NCI-H774 (cell line): ENCODE measurements at places on chromosomes 12 and 14.

- no peak for DNase-seq
Measured at GRCh38 chr12:87758271-87758670, 270.9 kb downstream of the C12orf50 start.

DNA sequence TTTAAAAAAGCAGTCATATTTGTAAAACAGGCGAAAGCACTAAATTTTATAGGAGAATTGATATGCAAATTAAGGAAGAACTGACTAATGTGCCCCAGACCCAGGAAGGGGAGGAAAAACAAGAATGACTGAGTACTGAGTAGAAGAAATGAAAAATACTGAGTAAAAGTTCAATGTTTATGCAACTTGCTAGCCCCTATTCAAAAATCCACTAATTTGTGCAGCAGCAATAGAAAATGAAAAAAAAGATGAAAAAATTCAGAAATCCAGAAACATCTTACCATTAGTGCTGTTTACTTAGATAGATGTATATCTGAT, 6.1 kb downstream of the CHD8 start:
- DNase-seq: no peak

- peak; percentile 64 for DNase-seq
Measured at GRCh38 chr12:6383572-6384498, at the start of gene LTBR. Gene LTBR (plus strand): TSS chr12:6384162. CDS start chr12:6384359, 197 bp downstream.

DNA sequence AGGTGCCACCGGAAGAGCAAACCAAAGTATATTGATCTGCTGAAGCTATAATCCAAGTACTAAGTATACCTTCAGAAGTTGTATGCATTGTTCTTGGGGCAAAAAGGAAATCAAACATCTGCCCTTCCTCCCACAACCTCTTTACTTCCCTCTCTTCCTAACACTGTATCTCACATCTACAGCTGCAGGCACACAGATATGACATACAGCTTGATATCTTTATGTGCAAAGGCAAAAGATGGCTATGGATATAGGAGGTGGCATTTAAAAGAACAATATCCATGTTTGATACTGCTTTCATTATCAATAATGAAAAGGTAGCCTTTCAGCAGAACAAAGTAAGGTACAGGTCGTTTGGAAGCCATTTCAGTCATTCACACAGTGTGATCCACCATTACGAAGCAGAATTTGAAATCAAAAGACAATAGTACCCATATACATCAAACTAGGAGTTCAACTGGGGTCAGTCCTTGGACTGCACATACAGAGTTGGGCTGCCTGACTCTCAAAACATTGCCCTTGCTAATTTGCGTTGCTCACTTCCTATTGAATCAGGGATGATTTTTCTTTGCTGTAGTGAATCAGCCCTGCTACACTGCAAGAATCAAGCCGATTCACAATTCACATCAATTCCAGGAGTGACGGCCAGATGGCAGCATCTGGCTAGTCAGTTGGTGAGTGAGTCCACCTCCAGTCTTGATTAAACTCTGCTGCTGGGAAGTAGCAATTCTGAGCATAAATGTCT, 8.9 kb downstream of the ANG start:
- no peak for DNase-seq

DNA sequence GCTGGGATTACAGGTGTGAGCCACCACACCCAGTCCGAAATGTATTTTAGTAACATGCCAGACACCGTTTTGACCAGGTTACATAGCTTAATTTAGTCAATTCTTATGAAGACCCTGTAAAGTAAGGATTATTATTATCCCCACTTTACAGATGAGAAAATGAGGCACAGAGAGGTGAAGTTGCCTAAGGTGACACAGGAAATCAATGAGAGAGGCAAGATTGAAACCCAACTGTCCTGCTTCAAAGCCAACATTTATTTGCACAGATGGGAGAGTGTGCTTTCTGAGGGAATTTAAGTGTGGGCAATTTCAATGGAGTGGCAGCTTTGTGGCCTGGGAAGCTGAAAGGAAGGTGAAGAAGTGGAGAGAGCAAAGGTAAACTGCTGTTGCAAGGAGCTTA, 19.1 kb upstream of the EPS8 start:
- DNase-seq: no peak

GRCh38 chr12:4056910-4057845, 184.0 kb upstream of the PARP11 start:
- DNase-seq: no peak

DNA sequence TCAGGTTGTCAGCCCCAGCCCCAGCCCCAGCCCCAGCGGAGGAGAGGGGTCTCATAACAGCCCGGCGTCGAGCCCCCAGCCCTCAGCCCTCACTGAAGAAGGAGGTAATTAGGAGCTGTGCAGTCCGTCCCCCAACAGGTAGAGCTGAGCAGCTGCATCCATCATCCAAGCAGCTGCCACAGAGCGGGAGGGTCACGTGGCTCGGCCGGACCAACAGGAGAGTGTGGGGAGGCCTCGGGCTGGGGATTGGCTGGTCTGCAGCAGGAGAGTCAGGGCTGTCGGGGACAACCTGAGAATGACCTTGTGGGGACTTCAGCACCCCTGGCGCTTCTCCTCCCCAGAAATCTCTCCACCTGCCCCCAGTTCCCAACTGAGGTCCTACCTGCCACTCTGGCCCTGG, 29.6 kb downstream of the SMUG1 start:
- peak; percentile 90 for DNase-seq

DNA sequence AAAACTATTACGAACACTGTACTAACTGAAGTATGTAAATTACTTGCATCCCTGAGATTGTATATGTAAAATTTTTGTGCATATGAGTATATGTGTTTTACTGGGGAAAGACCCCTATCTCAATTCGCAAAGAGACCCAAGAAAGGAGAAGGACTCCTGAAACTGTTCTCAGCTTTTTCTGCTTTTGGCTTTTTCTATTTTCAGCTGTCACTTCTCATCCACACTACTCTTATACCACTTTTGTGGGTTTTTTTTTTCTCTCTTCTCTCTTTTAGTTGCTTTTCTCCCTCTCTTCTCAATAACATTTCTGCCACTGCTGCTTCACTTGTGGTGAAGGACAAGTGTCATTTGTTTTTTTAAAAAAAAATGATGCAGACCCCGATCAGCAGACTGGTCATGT, 39.8 kb downstream of the NIN start:
- DNase-seq: no peak

GRCh38 chr14:100587763-100588411, 670 bp upstream of the BEGAIN start:
- no peak for DNase-seq

DNA sequence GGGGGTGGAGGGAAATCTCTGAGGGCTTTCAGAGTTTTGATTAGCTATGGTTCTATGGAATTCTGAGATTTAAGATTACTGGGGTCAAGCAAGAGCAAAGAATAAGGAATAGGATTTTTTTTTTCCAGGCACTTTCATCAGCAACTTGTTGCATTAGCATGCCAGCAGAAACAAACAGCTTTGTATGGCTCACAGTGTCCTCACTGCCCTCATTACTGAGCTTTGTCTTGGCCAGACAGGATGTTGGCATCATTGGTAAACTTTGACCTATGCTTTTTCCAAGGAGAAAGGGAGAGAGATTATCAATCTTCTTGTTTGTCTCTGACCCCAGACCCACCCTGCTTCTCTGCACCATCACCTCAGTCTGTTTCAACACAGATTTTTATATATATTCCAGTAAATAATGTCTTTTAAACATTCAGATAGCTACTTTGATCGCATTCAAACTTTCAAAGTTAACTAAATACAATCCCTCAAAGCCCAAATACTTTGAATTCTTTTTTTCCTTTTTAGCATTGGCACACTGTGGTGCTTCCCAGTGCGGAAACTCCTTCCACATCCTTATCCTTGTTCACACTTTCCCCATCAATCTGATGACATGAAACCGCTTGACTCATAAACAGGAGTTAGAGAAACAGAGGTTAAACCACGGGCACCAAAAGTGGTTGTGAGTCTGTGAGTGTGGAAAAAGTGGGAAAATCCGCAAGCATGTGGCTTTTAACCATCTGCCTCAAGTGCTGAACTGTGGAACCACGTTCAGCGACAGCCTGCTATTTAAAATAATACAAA, 282.2 kb upstream of the FAR2 start:
- no peak for DNase-seq

GRCh38 chr14:55614304-55614703, 34.3 kb downstream of the KTN1 start:
- DNase-seq: no peak

GRCh38 chr12:28114488-28114887, 75.8 kb upstream of the CCDC91 start:
- DNase-seq: no peak

DNA sequence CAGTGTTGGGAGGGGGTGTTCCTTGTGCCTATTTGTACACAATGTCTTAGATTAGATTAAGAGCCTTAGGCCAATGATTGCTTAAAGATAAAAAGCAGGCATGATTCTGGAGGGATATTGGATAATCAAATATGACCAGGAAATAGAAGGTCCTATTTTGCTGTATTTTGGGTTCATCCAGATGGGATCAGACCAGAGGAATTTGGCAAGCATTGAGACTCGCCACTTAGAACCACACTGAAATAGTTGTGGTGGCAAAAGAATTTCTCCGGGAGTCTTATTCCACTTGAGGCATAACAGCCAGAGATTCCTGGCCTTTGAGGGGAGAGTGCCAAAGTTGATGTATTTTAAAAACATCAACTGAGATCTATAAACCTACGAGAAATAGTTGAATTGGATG, 327.2 kb downstream of the RAD51B start:
- DNase-seq: no peak

DNA sequence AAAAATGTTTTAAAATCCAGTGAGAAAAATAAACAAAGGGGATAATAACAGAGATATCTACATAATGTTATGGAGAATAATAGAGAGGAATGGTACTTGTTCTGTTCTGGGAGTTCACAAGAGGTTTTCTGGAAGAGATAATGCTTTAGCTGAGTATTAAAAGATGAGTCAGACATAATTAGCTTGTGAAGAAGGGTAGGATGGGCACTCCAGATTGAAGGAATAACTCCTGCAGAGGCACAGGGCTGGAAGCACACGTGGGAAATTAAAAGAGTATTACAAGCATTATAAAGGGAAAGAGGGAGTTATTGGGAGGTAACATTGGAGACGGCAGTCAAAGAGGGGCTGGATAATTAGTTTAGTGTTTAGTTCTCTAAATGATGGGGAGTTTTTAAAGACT, 124.9 kb upstream of the BTG1 start:
- DNase-seq: no peak

DNA sequence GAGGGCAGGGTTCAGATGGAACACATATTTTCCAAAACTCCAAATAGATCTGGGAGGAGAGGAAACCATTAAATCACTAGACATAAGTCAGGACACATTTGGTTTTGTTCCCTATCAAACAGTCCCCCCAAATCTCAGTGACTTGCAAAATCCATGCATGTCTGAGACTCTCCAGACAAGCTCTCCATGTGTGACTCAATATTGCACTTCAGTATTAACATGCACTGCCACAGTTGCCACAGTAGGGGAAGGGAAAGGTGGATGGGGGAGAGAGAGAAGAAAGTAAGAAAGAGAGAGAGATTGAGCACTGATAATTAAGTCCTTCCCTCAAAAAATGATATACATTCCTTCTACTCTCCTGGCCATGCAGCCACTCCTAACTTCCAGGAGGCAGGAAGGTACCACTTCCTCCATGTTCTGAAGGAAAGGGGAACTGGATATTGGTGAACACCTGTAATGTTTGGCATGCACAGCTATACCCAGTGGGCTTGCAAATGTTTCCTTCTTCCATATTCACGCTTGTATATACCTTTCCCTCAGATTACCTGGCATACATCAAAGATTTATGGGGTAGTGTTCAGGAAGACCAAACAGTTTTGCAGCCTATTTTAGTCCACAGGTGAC, 310.0 kb downstream of the ZFP36L1 start:
- DNase-seq: no peak

- no peak for DNase-seq
Measured at GRCh38 chr12:25072906-25073650, 121.9 kb downstream of the DNAI7 start.

GRCh38 chr12:108307006-108307405, 32.1 kb downstream of the CMKLR1 start:
- no peak for DNase-seq

- DNase-seq: no peak
Measured at GRCh38 chr14:96711559-96712267, 85.5 kb upstream of the VRK1 start.

GRCh38 chr12:110248096-110248447, 33.0 kb upstream of the ATP2A2 start:
- no peak for DNase-seq

- DNase-seq: peak; percentile 87
Measured at GRCh38 chr14:92848887-92849286, 54.8 kb downstream of the GOLGA5 start.

GRCh38 chr12:13362260-13362841, 165.8 kb downstream of the EMP1 start:
- DNase-seq: peak; percentile 45

DNA sequence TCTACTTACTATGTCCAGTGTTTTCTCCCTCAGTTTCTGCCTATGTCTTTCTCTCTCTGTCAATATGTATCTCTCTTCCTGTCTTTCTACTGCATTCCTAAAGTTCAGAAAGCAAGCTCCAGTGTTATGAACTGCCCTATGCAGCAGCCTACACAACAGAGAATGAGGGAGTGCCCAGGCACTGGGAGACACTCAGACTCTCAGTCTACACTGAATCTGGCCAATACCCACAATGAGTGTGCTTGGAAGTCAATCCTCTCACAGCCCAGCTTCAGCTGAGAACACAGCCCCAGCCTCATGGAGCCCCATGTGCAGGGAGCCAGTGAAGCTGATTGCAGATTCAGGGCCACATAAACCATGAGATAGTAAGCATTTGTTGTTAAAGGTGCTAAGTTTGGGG, 128.7 kb downstream of the ALG10 start:
- DNase-seq: no peak

DNA sequence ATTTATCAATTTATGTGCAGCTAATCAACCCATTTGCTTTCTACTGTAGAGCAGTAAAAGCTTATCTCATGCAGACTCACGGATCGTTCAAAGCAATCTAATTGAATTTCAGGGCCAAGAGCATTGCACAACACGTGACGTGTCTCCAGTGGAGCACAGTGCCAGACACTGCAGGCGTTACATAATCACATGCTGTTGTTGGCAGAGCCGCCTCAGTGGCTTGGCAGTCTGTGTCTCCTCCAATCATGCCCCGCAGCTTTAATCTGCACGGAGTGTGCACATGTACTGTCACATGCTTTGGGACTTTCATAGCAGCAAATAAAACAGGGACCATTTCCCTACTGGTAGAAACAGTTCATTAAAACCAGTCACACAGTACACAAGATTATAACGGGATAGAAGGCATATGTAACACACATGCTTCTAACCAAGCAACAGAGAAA, 309.3 kb downstream of the ITPR2 start:
- DNase-seq: no peak

- no peak for DNase-seq
Measured at GRCh38 chr12:26273811-26274210, 78.4 kb downstream of the SSPN start.

DNA sequence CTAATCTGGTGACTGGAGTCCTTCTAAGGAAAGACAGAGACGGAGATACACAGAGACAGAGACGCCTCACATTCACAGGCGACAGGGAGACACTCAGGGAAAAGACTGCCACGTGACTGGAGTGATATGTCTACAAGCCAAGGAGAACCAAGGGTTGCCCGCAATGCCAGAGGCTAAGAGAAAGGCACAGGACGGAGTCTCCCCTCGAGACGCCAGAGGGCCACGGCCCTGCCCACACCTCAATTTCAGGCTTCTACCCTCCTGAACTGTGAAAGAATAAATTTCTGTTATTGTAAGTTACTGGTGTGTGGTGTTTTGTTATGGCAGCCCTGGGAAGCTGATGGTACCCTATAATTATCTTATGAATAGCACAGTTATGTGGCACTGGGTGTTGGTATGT, 11.6 kb upstream of the RAN start:
- no peak for DNase-seq
